ENCODE measurements at places on chromosomes 12 and 14.

DNA sequence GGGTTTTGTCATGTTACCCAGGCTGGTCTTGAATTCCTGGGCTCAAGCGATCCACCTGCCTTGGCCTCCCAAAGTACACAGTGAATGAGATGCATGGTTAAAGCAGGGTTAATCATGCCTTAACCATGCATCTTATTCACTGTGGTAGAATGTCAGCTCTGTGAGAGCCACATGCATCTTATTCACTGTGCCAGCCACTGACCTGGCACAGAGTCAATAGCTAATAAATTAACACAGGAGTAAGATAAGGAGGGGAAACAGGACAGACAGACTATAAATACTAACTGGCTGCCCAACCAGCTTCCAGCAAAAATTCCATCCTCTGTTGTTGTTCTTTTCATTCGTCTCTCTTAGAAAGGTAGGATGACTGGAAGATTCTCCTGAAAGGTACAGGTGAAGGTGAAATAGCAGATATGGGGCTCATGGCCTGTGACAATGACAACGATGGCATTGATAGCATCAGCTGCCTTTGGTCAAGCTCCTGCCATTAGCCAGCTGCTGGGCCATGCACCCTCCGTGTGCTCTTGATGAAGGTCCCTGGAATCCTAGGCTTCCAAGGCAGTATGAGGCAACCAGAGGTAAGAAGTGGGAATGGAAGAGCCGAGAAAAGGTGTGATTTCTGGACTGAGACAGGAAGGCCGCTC lies 76.6 kb downstream of the ZNF664 start:
- DNase-seq, result no peak

GRCh38 chr12:6869049-6870021 lies 2.0 kb downstream of the TPI1 start:
- peak; percentile 83 for DNase-seq

- DNase-seq, result no peak
These were observed 89.6 kb downstream of the SCARB1 start for GRCh38 chr12:124774054-124774461.

DNA sequence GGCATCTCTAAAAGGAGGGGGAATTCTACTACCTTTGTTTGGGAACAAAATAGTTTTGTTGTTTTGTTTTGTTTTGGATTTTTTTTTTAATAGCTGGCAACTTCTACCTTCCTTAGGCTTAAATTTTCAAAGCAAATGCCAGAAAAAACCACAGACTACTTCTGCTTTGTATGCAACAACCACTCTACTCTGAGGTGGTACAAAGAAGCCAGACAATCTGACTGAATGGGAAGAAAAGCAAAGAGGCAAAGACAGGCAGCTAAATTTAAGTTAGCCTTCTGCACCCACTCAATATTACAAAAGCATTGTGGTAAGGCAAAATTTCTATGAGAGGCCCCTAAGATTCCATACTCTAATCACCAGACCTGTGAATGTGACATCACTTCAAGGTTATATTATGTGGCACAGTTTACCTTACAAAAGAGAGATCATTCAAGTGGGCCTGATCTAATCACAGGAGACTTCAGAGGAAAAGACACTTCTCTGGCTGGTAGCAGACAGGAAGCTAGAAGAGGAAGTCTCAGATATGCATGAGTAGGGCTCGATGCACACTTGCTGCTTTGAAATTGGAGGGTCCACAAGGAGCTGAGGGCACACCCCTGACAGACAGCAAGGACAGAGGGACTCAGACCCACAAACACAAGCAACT lies 566.6 kb downstream of the RPS29 start:
- DNase-seq, result no peak

DNA sequence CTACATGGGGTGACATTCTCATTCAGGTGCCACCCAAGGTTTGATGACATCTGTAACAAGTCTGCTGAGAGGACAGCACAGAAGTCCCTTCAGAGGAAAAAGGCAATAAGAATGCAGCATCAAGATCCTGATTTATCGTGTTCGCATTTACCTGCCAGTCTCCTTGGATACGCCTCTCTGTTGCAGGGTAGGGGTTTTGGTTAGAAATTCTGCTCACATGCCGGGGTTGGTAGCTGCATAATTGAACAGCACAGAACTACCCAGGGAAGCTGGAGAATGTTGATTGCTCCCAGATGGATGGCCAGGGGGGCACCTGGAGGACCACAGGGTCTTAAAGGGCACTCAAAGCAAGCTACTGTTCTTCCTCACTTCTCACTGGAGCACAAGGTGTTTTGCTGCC lies 31.1 kb upstream of the CHST11 start:
- no peak for DNase-seq

DNA sequence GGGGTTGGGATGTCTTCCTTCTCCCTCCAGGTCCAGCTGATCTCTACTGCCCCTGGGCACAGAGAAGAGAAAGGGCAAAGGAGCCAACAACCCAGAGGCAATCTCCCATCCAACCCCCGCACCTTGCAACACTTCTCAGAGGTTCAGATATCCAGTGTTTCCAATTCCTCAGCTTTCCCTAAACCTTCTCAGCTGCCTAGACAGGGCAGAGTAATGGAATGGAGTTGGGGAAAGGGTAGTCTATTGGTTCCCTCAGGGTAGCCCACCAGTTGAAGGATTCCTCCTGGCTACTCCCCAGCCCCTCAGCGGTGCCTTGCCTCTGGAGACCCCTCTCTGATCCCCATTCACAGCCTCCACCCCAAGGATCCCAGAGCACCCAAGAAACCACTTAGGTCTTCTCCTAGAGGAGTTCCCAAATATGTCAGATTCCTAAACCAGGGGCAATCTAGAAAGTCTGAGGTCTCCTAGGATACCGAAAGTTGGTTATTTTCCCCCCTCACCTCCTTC lies 537 bp downstream of the NFE2 start:
- no peak for DNase-seq

- no peak for DNase-seq
These were observed 568.5 kb downstream of the AACS start for GRCh38 chr12:125633686-125634085.

DNA sequence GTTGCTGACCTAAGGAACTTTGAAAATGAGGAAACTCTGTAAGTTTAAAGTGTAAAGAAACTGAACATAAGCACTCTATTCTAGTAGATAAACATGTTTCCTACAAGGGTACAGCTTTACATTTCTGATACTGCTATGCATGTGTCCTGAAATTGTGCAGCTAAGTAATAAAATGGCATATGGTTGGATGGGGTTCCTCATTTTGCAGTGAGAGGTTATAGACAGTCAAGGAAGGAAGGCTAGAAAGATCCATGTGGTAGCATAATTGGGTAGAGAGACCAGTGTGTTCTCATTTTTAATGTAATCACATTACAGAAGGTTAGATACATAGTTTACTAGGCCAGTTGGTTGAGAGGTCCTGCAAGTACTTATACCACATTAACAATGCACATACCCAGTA lies 477.0 kb downstream of the TMEM121 start:
- DNase-seq, result no peak

- peak; percentile 87 for DNase-seq
These were observed 2.6 kb downstream of the IFFO1 start for GRCh38 chr12:6553051-6553868.

- DNase-seq, result peak; percentile 88
These were observed 155.2 kb downstream of the TTC7B start for GRCh38 chr14:90660865-90661570.

DNA sequence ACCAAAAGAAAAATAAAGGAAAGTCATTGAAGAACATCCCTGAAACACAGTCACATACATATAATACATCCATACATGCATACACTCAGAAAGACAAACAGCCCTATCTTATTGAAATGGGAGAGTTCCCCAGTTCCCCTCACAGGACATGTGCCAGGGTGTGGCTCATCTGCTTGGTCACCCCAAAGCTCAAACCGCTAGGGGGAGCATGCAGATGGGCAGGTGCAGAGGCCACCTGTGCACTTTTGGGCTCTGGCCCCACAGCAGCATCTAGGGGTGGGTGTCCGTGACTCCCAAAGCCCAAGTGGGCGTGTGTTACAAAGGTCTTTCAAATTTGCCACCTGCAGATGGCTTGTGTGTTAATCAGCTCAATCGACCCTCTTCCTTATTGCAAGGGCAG lies 75.2 kb downstream of the CMAS start:
- DNase-seq, result no peak

DNA sequence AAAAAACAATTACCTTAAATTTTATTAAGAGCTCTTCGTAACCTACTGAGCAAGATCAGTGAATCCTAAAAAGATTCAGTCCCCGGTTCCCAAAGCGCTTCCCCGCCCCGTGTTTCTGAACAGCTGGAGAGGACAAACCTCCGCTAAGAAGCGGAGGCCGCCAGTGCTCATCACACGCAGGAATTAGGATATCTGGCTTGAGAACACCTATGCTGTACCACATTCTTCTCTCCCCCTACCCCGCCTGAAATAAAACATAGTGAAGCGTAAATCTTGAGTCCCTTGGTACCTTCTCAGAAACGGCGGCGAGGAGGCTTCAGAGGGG lies 774 bp upstream of the WDR20 start:
- no peak for DNase-seq

GRCh38 chr14:58864751-58865513 lies 227.2 kb downstream of the DACT1 start:
- peak; percentile 62 for DNase-seq

DNA sequence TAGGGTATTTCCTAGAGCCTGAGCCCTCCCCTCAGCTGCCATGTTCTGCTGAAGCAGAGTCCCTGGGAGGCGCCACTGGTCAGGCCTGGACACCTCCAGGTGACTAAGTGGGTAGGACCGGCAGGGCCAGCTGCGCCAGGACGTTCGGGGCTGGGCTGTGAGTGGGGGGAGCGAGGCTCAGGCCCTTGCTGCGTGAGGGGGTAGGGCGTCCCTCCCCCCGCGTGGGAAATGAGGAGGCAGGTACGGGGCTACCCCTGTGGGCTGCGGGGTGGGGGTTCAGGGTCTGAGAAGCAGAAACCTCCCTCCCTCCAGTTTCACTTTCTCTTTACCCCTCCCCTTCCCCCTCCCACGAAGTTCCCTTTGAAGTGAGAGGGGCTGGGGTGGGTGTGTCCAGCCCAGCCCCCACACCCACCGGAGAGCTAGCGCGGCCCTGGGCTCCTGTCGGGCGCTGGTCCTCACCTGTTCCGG lies 22.1 kb upstream of the KIF26A start:
- peak; percentile 13 for DNase-seq

GRCh38 chr12:74535536-74535935 lies 2.1 kb upstream of the ATXN7L3B start:
- DNase-seq, result no peak

DNA sequence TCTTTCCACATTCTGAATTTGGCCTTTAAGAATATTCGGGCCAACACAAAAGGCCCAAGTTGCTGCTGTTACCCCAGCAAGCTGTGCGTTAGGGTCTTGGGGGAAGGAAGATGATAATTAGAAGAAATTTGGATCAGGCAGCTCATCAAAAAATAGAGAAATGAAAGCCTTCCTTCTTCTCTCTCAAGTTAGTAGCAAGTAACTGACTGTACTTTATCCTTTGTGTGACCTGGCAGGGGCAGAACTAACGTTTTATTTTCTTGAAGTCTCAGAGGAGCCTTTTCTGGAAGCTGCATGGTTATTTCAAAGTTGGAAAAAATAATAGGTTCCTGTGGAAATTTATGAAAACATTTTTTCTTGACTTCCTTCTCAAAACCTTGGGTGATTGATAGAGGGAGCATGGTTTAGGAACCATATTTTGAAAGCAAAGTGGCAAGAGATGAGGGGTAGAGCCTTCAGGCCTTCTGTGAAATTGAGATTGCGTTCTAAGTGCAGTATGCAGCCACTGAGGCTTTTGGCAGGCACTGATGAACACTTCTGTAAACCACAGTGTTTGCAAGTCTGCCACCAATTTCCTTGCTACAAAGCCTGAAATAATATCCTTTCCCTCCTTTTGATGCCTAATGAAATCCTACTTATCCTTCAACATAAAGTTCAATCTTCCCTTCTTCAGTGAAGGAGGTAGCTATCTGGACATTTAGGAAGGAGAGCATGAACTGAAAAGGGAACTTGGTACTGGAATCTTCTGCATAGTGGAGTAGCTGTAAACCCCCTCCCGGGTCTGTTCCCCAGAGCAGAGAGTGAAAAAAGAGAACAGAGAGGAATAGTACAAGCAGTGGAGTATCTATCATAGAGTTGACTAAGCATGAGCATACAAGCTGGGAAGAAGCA lies 123.2 kb downstream of the FGD4 start:
- DNase-seq, result no peak

DNA sequence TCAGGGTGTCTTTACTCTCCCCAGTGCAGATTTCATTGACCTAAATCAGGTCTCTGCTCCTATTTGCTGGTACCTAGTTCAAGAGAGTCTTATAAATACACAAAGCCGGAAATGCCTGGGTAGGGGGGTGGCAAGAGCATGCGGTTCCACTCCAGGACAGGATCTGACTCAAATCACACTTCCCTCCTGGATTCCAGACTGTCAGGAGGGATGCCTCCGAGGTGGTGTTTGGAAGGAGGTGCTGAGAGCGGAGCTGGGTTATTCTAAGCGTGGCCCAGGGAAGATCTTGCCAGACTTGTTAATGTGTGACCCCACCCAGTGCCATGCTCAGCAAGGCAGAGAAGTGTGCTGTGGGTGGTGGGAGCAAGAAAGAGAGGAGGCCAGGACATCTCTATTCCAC lies 49.8 kb downstream of the B4GALNT3 start:
- peak; percentile 68 for DNase-seq
